Psoas muscle (tissue), 8 donors: ENCODE measurements at places on chromosomes 5 and 9. TPM values are rescaled to one million over a fixed set of nuclear protein-coding genes. Genes with fewer than 3 reads are reported as not detected.

GRCh38 chr5:54390015-54390414 is 65.5 kb upstream of the HSPB3 start:
- no peak for DNase-seq

- no peak for DNase-seq
Measured at GRCh38 chr5:94675965-94676618, 57.6 kb downstream of the SLF1 start.

- DNase-seq: no peak
Measured at GRCh38 chr9:80867731-80868130, 821.6 kb downstream of the TLE1 start.

DNA sequence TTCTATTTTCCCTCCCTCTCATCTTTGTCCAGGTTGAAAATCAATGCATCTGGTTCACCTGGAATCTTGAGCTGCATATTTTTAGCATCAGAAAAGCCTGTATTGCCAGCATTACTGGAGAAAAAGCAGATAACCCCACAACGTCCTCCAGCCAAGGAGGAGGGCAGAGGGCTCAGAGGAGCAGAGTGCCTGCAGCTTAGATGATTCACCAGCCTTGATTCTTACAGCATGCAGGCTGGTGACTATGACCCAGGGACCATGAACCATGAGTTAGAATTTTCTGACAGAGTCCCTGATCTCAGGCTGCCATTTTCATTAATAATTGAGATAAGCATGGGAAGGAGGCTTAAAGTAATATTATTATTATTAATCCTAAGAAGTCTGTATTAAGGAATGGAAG is 278.2 kb downstream of the BRINP1 start:
- DNase-seq: no peak

GRCh38 chr5:174231956-174232487 is 186.5 kb downstream of the NSG2 start:
- DNase-seq: no peak

GRCh38 chr9:93633492-93634221 is 57.3 kb downstream of the PHF2 start:
- no peak for DNase-seq

DNA sequence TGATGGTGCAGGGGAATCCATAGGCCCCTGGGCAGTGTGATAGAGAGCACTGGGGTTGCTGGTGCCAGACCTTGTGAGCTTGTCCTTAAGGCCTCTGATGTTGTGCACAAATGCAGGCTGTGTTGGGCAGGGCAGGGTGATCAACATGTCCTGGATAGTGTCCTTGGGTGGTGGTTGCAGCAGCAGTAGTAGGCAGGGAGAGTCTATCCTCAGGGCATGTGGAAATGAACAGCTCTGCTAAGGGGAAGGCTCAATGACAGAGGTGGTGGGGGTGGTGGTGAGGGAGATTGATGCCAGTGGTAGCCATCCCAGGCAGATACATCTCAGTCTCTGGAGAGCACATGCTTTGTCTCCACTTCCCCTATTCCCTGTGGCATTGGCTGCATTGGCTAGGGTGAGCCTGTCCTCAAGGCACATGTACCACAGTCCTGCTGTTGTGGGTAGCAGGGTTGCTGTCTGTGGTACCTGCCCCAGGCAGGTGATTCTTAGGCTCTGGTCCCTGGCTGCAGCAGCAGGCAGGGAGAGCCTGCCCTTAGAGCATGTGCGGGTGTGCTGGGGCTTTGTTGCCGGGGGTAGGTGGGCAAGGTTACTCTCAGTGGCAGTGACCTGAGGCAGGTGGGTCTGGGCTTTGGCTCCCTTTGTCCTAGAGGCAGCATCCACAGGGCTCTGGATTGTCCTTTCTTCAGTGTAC is 111.1 kb downstream of the WDR70 start:
- DNase-seq: no peak

DNA sequence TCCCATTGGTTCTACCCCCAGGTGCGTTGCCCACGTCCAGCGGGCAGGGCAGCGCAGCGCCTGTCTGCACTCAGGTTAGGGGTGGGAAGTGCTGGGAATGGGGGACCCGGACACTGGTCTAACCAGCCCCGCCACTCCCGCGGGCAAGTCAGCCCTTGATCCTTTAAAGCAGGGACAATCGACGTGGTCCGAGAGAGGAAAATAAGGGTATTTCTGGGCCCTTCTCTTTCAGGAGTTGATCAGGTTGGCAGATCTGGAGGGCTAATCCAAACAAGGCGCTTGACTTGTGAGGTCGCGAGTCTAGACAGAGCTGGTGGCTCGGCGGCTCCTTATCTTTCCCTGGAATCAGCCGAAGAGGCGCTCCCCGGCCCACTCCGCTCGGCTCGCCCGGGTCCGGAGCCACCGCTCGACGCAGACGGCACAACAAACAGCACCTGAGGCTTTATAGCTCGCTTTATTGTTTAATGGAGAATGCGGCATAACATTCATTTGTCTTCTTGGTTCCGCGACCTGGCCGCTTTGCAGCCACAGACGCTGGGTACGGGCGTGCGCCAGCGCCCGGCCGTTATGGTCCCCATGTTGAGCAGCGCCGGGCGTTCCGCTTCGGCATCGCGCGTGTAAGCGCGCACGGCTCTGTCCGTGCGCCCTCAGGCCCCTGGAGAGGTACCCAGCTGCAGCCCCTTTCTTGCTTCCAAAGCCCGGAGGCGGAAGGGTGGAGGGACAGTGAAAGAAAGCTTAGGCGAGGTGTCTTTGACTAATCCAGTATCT is 15.8 kb downstream of the ISL1 start:
- no peak for DNase-seq

DNA sequence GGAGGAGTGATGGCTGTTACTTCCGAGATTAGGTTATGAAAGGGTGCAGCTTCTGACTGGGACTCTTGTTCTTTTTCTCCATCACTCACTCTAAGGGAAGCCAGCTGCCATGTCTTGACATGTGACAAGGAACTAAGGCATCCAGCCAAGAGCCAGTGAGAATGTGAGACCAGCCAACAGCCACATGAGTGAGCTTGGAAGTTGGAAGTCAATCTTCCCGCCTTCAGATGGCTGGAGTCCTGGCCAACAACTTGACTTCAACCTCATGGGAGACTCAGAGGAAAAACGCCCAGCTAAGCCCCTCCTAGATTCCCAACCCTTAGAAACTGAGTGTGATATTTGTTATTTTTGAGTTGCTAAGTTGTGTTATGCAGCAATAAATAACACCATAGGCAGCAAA is 201.1 kb downstream of the SNX18 start:
- peak; percentile 35 for DNase-seq

DNA sequence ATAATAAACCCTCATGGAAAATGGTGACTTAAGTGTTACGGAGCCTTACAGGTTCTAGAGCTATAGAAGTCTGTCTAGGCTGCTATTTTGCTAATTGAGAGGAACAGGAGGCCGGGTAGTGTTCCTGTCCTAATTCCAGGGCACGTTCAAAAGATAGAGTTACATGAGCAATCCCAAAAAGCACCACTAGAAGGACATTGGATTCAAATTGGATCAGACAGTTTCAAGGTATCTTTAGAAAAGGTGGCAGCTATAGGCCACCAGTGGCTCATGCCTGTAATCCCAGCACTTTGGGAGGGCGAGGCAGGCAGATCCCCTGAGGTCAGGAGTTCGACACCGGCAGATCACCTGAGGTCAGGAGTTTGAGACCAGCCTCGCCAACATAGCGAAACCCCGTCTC is 458.8 kb downstream of the TMEM232 start:
- DNase-seq: no peak

ZNF189 gene
- 13.8 TPM for total RNA-seq

IFNW1 gene
- total RNA-seq: not detected

IFNB1 gene
- total RNA-seq: not detected
